ENCODE measurements at places on chromosomes 7 and 10.
A peak's percentile ranks its signal among the peaks of the same experiment; 100 is the strongest.

GRCh38 chr10:11610826-11611247, 613 bp downstream of the USP6NL start:
- peak; percentile 40 for DNase-seq

GRCh38 chr7:131858611-131859010, 302.2 kb upstream of the PODXL start:
- no peak for DNase-seq

DNA sequence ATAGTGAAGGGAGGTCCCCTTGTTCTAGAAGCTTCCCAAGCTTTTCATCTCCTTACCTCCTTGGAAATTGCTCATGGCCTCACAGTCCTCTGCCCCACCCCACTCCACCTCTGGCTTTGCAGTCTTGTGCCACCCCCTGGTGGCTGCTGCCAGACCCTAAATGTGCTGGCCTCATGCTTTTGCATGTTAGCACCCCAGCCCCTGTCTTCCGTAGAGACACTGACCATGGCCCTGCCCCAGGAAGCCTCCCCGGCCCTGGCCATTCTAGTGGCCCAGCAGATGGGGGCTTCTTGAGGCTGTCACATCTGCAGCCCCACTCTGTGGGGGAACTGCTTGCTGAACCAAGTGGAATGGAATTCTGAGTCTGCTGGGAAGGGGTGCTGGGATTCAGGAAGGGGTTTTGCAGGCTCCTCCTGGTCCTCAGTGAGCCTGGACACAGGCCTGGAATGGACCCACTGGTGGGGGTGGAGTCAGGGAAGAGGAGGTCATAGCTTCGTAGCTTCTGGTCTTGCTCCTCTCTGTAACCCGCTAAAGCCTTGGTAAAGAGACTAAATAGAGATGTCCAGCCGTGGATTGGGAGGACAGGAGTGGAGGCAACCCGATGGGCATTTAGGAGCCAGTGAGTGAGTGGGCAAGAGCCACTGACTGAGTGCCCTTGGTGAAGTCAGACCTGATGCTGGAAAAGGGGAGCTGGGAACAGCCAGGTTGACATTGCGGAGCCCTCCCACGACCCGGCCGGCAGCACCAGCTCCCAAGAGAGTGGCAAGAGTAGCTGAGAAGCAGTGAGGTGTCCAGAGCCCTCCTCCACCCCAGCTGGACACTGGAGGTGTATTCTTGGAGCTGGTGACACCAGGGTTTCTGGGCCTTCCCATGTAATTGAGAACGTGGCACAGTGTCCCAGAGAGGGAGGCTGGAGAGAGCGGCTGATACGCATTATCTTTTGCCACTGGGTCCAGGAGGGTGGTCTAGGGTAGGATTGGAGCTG, 20.9 kb downstream of the RAMP3 start:
- no peak for DNase-seq

DNA sequence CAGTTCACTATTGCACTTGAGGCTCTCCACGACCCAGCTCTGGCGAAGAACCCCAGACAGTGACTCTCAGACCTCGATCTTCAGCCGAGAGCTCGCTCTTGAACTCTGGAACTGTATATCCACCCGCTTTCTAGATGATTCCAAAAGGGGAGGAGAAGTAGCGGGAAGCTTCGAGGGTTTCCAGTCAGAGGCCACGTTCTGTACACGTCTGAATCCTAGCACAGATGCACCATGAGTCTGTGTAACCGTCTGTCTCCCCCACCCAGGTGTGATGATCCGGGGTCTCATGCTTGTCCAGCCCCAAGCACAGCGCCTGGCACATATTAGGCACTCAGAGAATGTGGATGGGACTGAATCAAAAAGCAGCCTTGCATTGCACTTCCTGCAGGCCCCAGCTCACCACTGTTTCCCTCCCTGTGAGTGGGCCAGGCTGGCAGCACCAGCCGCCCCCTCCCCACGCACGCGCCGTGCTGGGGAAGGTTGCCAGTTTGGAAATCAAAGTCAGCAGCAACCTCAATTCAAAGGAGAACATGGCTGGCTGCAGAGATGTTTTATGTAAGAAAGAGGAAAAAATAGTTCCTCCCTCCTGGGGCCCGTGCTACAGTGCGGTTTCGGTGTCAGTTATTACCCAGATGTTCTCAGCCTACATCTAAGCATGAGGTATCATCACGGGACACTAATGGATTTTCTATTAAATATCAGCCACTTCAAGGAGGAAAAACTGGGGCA, 5.7 kb downstream of the GRID2IP start:
- DNase-seq, result peak; percentile 38

Data from naive thymus-derived CD4-positive, alpha-beta T cell (primary cell).